Activated CD8-positive, alpha-beta memory T cell treated with anti-CD3 and anti-CD28 coated beads for 1 hour (primary cell): ENCODE measurements at places on chromosomes 5 and 9.

DNA sequence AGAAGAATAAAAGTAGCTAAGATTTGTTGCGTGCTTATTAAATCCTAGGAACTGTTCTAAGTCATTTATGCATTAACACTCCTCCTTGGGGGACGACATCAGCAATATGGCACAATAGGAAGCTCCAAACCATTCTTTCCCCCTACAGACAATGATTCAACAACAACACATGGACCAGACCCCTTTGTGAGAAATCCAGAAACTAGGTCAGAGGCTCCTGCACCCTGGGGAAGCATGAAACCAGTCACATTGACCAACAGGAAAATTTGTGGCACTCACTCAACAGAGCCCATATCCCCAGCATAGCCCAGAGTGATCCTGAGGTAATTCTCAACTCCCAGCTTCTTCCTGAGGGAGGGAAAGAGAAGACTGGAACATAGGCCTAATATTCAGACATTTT lies 294.4 kb downstream of the HINT1 start:
- DNase-seq, result no peak

GRCh38 chr5:79297661-79298060 lies 61.7 kb downstream of the JMY start:
- no peak for DNase-seq

DNA sequence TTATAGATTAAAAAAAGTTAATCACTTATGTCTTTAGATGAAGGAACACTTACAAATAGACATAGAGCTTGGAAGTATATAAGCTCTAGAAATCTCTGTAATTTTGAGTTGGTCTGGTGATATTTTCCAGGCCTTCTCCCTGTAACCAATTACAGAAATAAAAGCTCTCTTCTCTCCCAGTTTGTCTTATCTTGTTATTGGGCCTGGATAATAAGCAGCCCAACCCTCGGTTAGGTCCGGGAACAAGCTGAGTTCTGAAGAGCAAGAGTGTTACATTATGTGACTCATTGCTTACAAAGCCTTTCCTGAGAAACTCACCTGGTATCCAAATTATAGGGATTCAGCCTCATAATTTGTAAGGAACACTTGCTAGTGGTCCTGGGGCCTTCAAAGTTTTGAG lies 1146.2 kb downstream of the CDH9 start:
- no peak for DNase-seq

DNA sequence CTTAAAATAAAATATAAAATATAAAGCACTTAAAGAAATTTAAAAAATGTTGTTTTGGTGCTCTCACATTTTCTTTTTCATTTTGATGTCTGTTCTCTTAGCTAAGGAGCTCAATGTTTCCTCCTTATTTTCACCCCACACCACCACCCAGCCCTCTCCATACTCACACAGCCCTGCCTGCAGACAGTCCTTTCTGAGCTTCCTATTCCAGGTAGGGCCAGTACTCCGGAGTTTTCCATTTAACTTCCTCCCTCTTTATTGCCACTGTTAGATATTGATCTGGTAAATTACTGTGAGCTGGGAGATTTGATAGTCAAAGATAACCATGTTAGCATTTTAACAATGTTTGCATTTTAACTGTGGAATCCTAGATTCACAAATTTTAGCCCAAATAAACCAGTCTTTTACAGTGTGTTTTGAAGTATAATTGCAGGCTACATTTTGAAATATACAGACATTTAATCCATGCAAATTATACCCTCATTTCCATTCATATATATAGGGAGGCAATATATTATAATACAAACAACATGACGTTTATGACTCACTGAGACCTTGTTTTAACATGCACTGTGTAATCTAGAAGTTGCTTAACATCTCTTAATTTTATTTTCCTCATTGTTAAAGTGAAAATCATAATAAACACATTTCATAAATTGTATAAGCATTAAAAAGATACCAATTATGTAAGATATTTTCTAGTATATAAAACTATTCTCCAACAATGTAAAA lies 927.1 kb downstream of the NR2F1-AS1 start:
- no peak for DNase-seq

DNA sequence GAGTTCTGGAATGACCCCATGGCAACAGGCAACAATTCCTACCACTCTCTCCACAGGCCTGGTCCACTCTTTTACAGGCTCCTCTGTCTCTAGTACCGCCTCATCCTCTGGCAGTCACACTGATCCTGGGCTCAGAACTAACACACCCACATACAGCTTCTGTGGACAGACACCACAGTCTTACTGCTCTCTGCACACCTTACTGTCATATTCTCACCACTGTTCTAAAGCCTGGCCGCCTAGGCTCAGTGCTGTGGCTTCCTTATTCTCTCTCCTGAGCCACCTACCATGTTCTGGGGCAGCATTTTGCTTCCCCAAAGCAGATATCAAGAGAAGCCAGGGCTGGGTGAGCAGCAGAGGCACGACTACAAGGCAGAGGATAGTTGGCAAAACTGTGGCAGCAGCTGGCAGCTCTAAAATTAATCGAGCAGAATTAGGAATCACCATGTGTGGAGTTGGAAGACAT lies 14.8 kb downstream of the REEP5 start:
- DNase-seq, result no peak

DNA sequence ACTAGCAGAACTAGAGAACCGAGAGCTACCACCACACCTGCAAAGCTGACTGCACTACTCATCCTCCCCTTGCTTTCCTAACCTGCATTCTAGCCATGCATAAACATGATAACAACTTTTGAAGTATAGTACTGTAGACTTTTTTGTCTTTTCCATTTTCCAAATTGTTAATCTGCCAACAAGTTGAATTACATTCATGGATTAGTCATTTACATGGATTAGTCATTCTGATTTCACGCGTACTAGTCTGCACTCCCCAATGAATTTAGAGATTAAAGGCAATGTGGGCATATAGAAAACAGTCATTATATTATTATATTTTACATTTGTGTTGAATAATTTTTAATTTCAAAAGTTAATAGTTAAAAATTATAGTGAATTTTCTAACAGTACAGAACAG lies 81.4 kb downstream of the EDIL3 start:
- DNase-seq, result no peak

DNA sequence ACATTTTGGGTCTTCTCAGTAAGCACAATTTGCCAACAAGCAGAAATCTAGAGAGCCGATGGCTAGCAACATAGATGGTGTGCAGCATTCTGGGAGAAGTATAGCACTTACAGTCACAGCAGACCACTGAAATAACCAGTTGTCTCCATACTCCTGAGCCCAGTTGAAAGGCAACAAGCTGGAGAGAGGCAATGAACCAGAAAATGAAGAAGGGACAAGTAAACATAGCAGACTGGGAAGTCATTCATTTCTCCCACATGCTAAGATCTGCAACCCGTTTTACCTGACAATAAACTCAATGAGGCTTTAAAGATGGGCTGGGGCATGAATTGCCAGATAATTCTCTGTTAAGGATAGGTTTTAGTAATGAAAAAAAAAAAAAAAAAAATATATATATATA lies 575.6 kb upstream of the GRAMD2B start:
- DNase-seq, result no peak

GRCh38 chr9:69173891-69174615 lies at the start of gene TJP2:
TJP2 (plus strand) TSS chr9:69174277; CDS start chr9:69174373, 96 bp downstream.
- DNase-seq, result no peak

- DNase-seq, result no peak
These were observed 244.6 kb upstream of the EFNA5 start for GRCh38 chr5:107915176-107915812.

- no peak for DNase-seq
These were observed 259.4 kb downstream of the CRB2 start for GRCh38 chr9:123615381-123615780.

DNA sequence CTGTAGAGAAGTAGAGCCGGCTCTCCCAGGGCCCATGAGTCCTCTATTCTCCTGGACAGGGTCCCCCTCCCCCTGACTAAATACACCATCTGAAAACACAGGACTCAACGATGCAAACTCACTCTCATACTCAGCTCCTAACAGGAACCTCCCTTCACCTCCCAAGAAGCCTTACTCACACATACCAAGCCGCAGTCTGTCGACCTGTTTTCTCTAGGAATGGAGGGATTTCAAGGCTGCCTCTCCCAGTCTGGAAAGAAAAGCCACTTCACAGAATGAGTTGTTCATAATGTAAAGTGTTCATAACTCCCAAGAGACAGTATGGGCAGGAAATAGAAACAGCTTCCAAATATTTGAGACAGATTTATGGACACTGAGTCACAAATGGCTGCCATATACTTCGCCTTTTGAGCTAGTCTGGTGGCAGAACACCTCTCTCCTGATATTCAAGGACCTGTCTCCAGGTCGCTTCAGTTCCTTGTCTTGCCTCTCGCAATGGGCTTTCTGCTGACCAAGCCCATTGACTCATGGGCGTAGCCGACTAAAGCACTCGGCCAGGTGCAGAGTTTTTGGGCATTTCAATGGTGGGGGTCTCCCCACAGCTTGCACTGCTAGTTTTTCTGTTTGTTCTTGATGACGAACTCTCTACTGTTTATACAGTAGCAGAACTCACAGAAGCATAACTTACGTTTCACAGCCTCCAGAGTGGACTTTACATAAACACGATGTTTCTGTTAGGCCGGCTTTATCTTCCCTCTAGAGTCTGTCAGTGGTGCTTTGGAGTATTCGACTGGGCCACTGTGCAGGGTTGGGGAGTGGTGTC lies 25.0 kb upstream of the IL17B start:
- DNase-seq, result no peak

GRCh38 chr5:153470736-153471135 lies 19.7 kb upstream of the GRIA1 start:
- no peak for DNase-seq

GRCh38 chr5:95238560-95239325 lies 46.2 kb downstream of the MCTP1 start:
- no peak for DNase-seq

DNA sequence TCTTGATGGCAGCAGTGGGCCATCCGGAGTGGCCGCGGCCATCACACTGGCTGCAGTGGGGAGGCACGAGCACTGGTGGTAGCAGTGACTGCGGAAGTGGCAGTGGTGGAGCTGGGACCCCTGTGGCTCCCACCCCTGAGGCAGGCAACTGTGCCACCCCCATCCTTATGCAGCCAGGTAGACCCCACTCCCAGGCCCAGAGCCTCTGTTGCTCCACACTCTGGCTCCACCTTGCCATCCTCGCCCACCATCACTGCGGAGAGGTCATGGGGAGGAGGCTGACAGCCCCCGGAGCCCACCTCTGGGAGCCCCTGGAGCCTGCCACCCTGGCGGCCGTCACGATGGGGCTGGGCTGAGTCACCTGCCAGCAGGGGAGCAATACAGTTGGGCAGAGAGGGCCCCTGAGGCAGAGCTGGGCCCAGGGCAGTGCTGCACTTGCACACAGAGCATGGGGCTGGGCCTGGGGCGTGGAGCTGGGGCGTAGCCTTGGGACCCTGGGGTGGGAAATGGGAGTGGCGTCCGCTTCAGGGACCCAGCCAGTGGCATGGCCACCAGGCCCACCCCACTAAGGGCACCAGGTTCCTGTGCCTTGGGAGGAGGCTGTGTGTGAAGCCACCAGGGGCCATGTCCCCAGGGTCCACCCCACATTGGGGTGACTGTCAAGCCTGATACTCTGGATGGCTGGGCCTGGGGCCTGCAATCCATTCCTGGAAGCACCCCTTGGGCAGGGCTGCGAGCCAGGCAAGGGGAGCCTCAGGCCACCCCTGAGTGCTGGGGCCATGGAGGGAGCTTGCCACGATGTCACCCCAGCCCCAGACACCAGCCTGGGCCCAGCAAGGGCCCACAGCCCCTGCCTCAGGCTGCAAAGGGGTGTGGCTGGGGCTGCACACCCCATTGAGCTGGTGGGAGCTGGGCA lies 7.7 kb downstream of the AMBP start:
- DNase-seq, result no peak

DNA sequence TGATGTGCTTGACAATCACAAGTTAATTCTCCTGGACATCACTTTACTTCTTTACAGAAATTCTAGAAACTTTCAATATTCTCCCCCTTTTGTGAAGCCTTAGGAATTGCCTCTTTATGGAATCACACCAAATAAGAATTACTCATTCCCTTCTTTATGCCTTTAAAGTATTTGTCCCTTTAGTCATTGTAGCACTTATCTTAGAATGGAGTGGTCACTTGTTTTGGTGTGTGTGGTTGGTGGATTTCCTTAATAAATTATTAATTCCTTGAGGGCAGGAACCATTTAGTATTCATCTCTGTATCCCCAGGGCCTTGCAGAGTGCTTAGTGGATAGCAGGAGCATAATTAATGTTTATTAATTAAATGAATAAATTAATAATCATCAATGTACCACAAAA lies 307.0 kb downstream of the ARRDC3 start:
- DNase-seq, result no peak

- no peak for DNase-seq
These were observed 20.1 kb downstream of the GZMK start for GRCh38 chr5:55044175-55044574.

GRCh38 chr5:175542232-175542965 lies 64.0 kb downstream of the SFXN1 start:
- DNase-seq, result no peak

GRCh38 chr5:98581112-98581997 lies 192.1 kb upstream of the RGMB start:
- DNase-seq, result no peak
